ENCODE measurements at places on chromosomes 13 and 19.

DNA sequence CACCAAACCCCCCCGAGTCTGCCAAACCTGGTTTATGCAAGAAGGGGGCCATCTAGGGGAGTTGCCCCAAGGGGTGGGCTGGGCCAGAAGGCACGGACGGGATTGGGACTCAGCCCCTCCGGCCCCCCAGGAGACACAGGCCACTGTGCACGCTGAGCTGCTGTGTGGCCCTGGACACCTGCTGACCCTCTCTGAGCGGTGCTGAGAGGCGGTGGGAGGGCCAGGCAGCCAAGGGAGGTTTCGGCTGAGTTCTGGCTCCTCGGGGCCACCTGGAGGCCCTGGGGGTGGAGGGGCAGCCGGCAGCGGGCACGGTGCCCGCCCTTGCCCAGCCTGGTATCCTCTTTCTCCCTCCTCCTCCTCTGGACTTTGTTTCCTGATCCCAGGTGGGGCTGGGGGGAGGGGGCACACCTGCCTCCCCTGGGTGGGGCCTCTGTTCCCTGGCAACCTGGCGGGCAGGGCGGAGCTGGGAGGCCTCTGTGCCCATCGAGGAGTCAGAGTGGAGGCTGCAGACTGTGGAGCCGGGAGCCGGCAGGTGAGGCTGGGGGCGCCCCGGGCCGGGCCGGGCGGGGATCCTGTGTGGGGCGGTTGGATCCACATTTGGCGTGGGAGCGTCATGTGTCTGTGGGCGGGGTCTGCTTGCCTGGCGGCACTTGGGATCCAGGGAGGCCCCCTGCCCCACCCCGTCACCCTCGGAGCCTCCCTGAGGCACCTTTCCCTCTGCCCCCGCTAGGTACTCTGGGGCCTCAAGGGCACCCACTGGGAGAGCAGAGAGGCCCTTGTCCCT, at the start of gene MISP:
TSS of gene MISP (plus strand) at position 473 of the 784 bp plus-strand sequence. CDS start 5,835 bp downstream, outside the sequence.
- no peak for DNase-seq

- DNase-seq, result no peak
Observed at GRCh38 chr13:94419304-94419924, 60.1 kb downstream of the DCT start.

DNA sequence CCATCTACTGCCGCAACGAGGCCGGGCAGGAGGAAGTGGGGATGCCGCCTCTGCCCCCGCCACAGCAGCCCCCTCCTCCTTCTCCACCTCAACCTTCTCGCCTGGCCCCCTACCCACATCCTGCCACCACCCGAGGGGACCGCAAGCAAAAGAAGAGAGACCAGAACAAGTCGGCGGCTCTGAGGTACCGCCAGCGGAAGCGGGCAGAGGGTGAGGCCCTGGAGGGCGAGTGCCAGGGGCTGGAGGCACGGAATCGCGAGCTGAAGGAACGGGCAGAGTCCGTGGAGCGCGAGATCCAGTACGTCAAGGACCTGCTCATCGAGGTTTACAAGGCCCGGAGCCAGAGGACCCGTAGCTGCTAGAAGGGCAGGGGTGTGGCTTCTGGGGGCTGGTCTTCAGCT, 3.4 kb upstream of the NUP62 start:
- DNase-seq, result no peak

DNA sequence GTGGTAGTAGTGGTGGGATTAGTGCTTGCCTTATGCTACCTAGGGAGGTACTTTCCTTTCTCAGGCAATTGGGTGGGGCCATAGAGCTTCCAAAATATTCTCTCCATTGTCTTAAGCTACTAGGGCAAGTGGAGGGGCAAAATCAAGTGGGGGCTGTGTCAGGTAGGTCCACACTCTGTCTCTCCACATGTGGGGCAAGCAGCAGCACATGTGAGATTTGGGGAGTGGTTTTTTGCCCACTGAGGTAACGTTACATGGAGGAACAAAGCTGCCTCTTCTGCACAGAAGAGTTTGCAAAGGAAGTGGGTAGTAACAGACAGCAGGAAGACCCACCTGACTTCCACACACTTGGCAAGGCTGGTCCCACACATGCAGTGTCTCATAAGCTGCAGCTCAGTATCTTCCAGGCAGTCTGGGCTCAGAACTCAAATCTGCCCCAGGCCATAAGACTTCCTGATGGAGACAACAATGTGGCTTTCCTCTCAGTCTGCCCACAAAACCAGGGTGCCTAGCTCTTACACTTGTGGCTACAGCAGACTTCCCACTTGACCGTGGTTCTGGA, 1581.5 kb upstream of the PCDH20 start:
- DNase-seq, result peak; percentile 55

DNA sequence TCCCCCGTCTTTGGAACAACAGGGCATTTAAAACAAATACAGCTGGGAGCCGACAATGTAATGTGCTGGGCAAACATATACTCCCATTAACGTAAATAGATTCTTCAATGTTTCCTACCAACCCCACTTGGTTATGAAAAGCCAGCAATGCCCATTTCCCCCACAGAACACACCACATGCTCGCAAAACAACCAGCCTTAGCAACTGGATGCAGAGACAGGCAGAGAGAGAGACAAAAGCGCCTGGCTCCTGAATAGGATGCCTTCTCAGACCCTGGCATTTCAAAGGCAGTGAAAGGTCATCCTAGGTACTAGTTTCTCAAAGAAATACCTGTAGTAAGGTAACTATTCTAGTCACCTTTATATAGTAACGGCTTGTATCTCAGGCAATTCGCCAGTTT, 462.9 kb downstream of the ITGBL1 start:
- no peak for DNase-seq

GRCh38 chr13:27022571-27023311, 148.9 kb downstream of the USP12 start:
- no peak for DNase-seq

GRCh38 chr19:57083711-57084110, 36.1 kb upstream of the USP29 start:
- no peak for DNase-seq

DNA sequence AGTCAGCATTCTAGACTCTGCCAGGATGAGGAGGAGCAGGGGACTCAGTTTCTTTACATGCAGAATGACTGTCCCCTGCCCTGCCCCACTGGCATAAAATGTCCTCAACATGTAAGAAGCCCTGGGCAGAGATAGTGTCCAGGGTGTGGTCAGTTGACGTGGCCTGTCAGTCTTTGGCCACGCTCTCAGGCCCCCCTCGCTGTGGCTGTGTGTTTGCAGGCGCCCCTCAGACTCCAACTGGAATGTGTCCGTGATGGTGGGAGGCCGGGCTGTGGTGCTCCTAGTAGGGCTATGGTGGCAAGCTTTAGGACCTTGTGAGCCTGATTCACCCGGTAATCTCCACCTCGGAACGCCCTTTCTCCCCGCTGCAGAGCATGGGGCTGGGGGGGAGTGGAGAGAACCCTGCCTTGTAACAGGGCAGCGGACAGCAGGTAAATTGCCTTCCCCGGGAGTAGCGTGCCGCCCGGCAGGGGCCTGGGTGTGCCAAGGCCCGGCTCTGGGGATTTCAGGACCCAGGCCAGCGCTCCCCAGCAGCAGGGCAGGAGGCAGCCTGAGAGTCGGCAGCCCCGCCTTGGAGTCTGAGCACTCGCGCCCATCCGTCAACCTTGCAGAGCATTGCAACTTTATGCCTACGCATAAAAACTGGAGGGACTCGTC, 62.3 kb downstream of the CHST8 start:
- DNase-seq, result no peak

GRCh38 chr19:47569331-47569730, 3.6 kb downstream of the ZNF541 start:
- no peak for DNase-seq

DNA sequence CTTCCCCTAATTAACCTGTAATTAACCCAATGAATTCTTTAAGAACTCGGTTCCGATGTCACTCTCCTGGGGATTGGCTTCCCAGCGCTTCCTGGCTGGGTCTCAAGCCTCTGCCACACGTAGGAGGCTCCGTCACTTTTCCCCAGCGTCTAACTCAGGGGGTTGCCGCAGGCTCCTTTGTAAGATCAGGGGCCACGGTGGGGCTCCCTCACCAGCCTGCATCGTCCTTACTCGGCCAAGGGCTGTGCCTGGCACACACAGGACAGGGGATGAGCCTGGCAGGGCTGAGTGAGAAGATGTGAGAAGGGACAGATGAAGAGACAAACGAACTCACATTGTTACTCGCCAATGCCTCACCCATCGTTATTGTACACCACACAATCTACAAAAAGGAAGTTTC, 20.9 kb upstream of the ATP11A start:
- DNase-seq, result no peak

GRCh38 chr13:70310396-70311119, 202.3 kb upstream of the KLHL1 start:
- no peak for DNase-seq

- no peak for DNase-seq
Observed at GRCh38 chr19:49833599-49833998, 15.5 kb downstream of the MED25 start.

DNA sequence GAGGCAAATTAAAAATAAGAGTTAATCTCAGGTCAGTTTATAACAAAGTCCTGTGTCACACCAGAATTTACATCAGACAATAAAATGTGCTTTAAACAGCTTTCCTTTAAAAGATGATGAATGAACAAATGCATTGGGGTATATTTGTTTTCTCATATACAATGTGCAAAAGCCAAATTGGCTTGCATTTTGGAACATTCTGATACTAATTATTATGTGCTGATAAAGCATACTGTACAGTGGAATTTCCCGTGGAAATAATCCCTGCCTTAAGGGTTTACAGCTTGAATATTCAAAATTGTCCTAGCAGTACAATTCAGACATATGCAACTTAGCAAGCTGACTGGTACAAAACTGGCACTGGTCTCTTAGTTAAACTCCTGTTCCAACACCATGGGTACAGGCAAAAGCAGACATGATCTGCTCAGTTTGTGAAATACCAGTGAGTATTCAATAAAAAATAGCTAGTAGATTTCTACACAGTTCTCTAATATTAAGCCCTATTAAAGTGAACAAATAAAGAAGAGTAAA, 373.4 kb downstream of the SLITRK1 start:
- DNase-seq, result no peak

DNA sequence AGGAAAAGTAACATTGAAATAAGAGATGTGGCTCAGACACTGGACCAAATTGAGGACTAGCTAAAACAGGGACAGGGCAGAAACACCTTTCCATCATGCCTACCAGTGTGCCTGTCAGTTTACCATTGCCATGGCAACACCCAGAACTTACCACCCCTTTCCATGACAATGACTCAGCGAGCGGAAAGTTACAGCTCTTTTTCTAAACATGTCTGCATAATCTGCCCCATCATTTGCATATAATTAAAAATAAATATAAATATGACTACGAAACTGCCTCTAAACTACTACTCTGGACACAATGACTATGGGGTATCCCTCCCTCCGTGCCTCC, 96.0 kb downstream of the UBL3 start:
- peak; percentile 8 for DNase-seq

DNA sequence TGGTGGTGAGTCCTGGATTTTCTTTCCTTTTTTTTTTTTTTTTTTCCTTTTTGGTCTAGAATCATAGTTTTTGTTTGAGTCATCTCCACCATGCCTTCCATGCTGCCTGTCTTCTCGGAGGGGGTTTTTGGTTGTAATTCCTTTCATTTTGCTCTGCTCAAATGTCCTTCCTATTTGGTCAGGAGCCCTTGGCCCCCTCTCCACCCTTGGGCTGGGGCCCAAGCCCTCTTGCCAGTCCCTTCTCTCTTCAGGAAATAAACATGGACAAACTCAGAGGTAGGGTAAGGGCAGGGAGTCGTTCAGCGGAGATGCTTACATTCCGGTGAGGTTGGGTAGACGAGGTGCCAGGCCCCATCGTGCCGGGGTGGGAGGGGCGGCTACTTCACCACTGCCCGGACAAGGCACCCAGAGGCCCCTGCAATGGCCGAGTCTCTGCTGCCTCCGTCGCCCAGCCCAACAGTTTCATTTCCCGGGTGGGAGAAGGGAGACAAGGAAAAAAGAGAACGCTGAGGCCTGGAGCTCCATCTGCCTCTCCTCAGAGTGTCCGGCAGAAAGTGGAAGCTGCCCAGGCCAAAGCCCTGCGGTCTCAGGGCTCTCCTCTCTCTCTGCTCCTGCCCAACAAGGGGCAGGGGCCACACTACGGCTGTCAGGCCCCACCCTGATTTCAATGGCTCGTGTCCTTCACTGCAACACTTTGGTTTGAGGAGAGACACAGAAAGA, 12.7 kb downstream of the ZNF574 start:
- DNase-seq, result no peak

- no peak for DNase-seq
Observed at GRCh38 chr13:51682686-51683085, 98.4 kb downstream of the WDFY2 start.

GRCh38 chr13:37640499-37640898, 41.9 kb upstream of the POSTN start:
- no peak for DNase-seq

- peak; percentile 11 for DNase-seq
Observed at GRCh38 chr19:49106648-49107135, 7.5 kb upstream of the LIN7B start.

- no peak for DNase-seq
Observed at GRCh38 chr13:65454403-65454802, 1775.7 kb downstream of the PCDH9 start.

- DNase-seq, result no peak
Observed at GRCh38 chr19:10612499-10613119, 12.7 kb upstream of the SLC44A2 start.

GRCh38 chr13:98368019-98368418, 190.9 kb upstream of the RNF113B start:
- DNase-seq, result no peak

DNA sequence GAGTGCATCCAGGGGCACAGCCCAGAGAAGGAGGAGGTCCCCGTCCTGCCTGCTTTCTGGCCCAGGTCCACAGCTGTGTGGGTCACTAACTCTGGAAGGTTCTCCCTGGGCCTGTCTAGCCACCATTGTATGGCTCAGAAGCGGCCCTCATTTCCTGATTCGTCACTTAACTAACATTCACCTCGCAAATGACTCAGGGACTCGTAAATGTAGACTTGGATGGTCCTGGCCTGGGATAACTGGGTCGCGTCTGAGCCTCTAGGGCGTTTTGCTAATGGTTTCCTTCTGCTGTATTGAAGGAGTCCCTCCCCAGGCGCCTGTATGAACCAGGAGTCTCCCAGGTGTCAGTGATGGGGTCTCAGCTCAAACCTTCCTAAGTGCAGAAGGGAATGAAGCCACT, 162.8 kb downstream of the ZNF536 start:
- DNase-seq, result no peak

DNA sequence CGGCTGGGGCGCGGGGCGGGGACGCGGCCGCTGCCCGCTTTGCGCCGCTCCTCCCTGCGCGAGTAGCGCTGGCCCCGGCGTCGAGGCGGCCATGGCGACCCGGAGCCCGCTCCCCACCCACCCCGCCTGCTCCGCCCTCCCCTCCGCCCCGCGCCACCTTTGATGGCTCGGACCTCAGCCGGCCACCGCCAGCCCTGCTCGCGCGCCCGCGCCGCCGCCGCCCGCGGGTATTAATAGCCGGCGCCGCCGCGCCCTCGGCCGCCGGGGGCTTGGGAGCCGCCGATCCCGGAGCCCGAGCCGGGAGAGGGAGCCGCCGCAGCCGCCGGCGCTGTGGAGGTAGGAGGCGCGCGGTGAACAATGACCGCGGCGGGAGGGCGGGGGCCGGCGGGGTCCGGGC, 261 bp downstream of the FARP1 start:
- no peak for DNase-seq

GRCh38 chr13:97255515-97256021, 33.4 kb downstream of the MBNL2 start:
- DNase-seq, result no peak

GRCh38 chr13:98473788-98474144, 103.1 kb downstream of the STK24 start:
- DNase-seq, result no peak

All from GDM1 (cell line).